ENCODE measurements at places on chromosomes 4 and X.

GRCh38 chr4:140116442-140117104, 37.4 kb downstream of the MAML3 start:
- DNase-seq: no peak

GRCh38 chr4:120314969-120315368, 248.3 kb upstream of the MAD2L1 start:
- DNase-seq: no peak

DNA sequence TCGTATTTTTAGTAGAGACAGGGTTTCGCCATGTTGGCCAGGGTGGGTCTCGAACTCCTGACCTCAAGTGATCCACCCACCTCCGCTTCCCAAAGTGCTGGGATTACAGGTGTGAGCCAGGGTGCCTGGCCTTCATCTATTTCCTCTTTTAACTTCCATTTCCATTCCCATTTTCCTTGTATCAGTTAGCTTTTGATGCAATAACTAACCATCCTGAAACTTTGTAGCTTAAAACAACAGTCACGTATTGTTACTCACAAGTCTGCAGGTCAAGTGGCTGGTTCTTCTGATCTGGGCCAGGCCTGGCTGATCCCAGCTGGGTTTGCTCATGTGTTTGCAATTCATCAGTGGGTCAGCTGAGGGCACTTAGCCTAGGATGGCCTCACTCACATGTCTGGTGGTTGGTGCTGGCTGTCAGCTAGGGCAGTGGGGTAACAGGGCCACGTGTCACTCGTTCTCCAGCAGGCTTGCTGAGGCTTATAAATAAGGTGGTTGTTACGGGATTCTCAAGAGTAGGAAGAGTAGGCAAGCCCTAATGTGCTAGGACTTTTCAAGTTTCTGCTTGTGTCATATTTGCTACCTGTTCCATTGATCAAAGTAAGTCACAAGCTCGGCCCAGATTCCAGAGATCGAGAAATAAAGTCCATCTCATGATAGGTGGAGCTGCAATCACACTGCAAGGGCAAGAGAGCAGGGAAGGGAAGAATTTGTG, 88.2 kb downstream of the SOWAHB start:
- peak; percentile 34 for DNase-seq

DNA sequence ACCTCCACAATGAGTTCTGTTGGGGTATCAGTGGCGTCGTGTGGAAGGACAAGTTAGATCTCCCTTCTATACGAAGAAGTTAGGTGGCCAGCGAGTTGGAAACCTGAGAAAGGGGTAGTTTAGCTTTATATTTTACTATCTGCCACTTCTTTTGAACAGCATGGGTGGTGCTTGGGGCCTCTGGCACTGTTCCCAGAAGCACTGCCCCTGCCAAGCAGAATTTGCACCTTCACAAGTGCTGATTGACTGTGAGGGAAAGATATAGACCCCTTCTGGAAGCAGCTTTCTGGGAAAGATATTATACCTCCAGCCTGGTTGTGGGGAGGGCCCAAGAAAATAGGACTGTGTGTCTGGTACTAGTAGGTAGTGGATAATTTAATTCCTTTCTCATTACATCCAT, 246.9 kb downstream of the FBXO8 start:
- DNase-seq: no peak

DNA sequence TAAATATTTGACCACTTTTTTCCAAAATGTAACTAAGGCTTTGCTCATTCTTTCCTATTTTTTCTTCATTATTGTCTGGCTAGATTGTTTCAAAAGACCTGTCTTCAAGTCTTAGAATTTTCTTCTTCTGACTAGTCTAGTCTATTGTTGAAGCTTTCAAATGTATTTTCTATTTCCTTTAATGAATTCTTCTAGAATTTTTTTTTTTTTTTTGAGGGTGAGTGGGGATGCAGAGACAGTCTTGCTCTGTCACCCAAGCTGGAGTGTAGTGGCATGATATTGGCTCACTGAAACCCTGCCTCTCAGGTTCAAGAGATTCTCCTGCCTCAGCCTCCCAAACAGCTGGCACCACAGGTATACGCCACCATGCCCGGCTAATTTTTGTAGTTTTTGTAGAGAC, 141.4 kb downstream of the TET2 start:
- DNase-seq: no peak

- DNase-seq: no peak
These were observed 8.7 kb upstream of the MSANTD1 start for GRCh38 chr4:3239998-3240920.

DNA sequence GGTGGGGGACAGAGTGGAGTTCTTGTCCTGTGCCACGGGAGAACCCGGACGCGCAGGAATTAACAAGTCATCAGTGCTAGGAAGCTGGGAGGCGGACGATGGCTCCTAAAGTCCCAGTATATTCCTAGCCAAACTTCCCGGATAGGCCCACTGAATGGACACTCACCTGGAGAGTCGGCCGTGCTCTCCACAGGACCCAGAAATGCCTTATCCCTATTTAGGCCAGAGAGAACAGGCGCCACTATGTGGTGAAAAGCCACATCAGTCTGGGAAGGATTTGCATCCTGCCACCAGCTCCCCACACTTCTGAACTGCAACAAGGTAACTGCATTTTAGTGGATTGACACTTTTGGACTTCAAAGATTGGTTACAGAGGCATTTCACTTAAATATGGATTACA, 1.1 kb downstream of the CFAP299 start:
- peak; percentile 61 for DNase-seq

- DNase-seq: no peak
These were observed 466.1 kb upstream of the GRID2 start for GRCh38 chr4:91837608-91838029.

Data from WERI-Rb-1 (cell line).